ENCODE measurements at places on chromosomes 12 and 14.
A peak's percentile ranks its signal among the peaks of the same experiment; 100 is the strongest.

- no peak for DNase-seq
These were observed 1212.0 kb downstream of the GALC start for GRCh38 chr14:86780876-86781510.

GRCh38 chr14:101961011-101961721 lies 3.2 kb upstream of the DYNC1H1 start:
- DNase-seq: peak; percentile 66

DNA sequence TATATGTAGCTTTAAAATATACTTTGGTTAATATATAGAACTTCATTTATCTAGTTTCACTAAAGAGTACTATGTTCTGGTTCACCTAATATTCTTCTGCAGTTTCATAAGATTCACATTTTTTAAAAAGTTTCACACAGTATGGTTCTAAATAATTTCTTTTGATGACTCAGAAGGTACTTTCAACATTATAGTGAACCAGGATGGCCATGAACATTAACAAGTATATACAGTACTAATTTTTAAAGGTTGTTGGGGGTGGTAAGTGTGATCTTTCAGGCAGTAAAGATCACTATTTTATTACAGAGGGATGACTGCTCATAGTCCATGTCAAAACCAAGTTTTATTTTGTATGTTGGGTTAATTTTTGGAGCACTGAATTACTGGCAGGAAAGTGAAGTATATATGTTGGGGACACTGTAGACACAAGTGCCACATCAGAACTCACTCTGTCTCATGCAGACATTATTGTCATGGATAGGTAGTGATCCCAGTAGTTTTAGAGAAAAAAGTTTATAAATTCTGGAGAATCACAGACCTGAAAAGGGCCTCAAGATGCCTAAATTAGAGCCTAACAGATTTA lies 60.0 kb downstream of the DCAF5 start:
- no peak for DNase-seq

DNA sequence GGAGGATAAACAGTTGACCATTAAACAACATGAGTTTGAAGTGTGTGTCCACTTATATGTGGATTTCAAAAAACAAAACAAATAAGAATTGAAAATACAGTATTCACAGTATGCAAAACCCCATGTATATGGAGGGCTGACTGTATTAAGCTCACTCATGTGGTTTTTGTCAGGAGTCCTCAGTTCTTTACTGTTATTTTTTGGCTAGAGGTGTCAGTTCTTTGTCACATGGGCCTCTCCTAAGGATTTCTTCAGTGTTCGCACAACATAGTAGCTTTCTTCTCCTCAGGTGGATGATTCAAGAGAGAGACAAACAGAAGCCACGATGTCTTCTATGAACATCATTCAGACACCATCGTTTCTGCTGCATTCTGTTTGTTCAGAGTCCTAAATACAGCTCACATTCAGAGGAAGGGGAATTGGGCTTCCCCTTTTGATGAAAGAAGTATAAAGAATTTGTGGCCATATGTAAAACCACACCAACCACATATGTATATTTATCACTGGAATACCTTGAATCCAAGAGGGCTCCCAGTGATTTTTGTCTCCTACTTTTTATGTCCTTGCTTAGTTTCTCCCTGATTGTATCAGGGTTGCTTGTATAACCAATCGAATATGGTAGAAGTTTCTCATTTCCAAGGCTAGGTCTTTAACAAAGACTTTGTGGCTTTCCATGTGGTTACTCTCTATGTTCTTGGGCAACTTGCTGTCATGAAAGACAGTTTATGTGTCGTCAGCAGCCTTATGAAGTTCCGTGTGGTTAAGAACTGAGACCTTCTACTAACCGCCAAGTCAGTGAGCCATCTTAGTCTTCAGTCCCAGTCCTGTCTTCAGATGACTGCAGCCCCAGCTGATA lies 18.9 kb downstream of the MNAT1 start:
- peak; percentile 18 for DNase-seq

DNA sequence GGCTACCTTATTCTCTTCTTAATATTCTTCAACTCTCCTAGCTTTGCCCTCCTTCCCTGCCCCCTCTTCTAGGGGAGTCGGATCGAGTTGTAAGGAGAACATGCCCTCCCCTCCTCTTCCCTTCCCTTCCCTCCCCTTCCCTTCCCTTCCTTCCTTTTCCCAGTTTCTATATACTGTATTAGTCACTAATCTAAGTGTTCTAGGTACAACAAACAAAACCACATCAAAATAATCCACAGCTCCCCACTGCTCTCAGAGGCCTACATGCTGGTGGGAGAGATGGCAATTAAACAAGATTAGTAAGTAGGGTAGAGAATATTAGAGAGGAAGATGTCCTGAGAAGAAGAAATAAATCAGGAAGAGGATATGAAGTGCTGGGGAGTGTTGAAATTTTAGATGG lies 119.9 kb upstream of the PZP start:
- DNase-seq: no peak

- no peak for DNase-seq
These were observed 15.3 kb downstream of the TNFRSF1A start for GRCh38 chr12:6326316-6327228.

DNA sequence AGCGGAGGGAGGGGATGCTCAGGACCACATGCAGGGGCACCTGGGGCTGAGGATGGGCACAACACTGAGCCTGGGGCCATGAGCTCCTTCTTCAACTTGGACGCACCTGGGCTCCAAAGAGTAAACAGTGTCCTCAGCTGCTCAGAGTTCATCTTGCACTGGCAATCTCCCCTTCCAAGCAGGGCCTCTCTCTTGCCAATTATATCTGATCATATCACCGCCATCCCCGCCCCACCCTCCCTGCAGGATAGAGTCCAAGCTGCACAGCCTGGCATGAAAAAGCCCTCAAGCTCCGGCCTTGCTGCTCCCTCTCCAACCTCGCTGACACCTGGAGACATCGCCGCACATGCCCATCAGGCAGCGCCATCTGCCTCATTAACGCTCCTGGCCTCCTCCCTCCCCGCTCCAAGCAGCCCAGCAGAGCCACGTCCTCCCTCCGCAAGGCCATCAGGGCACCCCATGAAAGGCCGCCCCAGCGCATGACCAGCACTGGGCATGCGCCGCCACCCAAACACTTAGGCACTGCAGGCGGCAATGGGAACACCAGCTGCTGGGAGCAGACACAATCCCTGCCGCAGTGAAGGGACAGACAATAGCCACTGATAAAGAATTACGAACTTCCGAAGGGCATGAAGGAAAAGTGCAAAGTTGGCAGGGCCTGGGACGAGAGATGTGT lies 88.8 kb downstream of the CHGA start:
- no peak for DNase-seq

DNA sequence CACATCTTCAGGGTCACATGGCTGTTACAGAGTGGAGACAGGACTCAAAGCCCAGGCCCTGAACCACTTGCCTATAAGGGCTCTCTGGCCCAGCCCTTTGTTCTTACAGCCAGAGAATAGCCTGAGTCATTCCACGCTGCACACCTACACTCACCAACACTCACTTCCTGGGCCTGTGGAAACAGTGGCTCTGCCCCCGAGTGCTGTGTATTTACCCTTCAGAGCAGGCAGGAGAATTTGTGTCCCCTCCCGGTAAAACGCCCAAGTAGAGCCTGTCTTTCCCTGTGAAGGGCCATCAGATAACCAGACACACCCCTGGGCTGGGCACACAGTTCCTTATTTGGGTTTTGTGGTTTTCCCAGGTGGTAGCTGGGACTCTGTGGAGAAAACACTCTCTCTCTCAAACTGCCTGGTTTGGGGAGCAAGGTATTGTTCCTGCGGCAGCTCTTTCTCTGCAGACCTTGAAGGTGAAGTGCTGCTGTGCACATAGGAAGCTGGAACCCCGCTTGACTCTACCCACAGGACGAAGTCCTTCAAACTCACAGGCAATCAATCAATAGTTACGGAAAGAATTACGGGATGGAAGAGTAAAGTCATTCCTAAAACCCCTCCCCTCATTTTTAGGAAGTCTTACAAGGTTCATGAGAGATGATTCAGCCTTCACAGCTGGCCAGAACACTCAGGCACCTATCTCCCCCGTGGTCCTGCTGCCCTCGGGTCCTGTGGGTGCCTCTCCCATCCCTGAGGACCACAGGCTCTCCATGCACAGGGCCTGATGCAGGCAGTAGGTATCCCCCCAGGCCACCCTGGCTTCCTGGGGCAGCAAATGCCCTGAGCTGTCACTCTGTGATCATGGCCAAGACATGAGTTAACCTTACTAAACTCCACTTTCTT lies 20.3 kb downstream of the FIGNL2 start:
- DNase-seq: peak; percentile 49

DNA sequence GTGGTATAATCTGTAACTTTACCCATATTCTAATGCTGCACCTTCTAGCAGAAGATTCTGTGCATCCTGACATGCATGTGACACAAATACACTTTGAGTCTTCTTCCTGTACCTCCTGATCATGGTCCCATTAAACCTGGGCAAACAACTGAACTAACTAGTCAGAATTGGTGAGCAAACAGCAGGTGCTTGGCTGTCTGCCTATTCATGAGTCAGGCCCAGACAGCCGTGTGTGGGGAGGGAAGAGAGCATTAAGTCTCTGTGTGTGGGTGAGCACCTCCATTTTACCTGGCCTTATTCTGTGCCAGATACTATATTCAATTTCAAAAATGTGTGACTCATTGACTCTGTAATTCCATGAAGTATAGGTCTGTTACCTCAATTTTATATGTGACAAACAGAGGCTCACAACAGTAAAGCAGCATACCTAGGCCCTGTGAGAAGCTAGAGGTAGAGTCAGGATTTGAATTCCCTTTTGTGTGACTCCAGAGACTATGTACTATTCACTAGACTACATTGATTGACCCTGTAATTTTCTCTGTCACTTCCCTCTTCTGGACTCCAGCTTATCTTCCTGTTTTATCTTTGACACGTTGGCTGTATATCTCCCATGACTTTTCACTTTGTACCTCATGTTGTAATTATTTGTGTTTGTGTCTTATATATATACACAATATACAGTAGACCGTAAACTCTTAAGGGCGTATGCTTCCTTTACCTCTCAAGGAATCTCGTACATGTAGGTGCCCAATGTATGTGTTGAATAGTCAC lies 32.2 kb downstream of the SUSD6 start:
- DNase-seq: peak; percentile 79

GRCh38 chr12:10624605-10625004 lies 11.2 kb upstream of the MAGOHB start:
- DNase-seq: no peak

DNA sequence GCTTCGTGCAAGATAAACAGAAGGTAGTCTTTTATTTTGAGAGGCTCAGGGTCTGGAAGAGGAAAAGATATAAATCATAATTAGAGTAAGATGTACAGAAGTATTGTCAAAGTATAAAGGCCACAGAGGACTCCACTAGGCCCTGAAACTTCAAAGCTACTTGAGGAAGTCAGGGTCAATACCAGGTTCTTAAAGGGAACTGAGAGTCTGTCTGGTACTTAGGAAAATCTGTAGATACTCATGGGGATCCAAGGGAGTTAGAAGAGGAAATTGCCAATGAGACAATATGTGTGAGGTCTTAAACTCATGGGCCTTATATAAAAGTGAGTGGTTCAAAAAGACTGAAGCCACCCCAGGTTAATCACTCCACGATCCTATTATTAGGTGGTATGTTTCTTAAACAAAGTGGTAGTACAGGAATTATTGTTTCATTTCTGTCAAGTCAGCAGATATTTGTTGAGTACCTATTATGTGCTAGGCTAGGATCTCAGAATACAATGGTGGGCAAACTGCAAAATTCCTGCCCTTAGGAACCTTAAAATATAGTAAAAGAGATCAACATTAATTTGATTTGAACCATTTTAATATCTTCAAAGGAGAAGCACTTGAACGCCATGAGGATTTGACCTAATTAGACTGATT lies 314.6 kb downstream of the ADAMTS20 start:
- DNase-seq: no peak

GRCh38 chr12:74401035-74401434 lies 136.6 kb upstream of the ATXN7L3B start:
- no peak for DNase-seq

DNA sequence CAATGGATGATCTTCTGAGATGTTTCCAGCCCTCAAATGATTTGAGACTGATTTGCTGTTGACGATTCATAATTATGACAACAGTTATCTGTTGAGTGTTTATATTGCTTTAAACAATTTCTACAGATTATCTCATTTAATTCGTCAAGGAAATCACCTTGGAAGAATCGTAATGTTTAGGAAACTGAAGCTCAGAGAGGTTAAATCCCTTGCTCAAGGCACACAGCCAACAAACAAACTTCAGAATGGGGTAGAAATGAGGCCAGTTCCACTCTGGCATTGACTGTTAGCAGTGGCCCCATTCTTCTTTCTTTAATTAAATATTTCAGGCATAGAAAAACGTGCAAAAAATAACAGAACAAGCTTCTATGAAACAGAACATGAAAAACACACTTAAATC lies 4.0 kb upstream of the WSCD2 start:
- no peak for DNase-seq

DNA sequence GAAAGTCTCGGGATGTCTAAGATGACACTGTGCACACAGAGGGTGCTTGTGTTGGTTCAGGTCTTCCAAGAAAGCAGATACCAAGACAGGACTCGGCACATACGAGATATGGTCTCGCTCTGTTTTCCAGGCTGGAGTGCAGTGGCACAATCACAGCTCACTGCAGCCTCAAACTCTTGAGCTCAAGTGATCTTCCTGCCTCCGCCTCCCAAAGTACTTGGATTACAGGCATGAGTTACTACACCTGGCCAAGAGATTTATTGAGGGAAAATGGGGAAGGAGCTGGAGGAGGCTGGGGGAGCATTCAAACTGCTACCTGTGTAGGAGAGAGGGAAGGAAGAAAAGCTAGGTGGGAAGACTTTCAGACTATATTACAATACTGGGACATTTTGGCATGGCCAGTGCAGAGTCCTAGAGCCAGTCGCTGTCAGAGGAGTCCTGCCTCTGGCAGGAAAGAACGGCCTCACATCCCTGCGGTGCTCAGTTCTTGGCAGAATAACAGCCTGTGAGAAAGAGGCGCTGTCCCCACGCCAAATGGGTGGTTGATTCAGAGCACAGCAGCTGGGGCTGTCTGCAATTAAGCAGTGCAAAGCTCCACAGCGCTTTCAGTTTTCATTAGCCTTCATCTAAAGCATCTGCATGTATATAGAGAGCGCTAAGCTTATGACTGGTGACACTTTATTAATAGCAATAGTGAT lies 18.3 kb downstream of the SLC17A8 start:
- DNase-seq: no peak

DNA sequence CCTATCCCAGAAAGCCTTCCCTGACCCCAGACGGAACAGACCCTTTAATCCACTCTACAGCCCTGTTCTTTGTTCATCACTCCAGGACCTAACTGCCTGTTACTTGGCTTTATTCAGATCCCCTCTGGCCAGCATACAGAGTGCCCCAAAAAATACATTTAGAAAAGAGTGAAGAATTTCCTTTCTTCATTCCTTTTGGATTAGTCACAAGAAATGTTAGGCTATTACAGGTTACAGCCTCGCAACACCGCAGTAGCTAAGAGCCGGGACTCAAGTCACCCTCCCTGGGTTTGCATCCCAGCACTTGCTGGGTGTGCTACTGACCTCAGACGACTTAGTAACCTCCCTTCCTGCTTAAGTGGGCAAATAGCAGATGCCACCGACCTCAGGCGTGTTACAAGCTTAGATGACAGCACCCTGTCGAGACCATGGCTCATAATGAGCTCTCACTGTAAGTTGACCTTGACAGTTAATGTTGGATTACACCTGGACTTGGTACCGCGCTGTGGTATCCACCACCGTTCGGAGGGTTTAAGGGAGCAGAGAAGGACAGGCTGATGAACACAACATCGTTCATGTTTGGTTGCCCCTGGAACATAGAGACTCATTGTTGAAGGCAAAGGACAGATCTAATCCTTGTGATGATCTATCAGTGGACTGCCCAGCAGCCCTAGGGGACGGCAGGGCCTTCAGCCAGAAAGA lies 12.9 kb downstream of the GLRX5 start:
- DNase-seq: no peak

- DNase-seq: no peak
These were observed 25.1 kb upstream of the OASL start for GRCh38 chr12:121064116-121064515.

- no peak for DNase-seq
These were observed 56.5 kb upstream of the KCNH3 start for GRCh38 chr12:49482095-49483051.
